ENCODE measurements at places on chromosomes 2 and 18.

GRCh38 chr2:118801151-118801550 is 46.3 kb downstream of the EN1 start:
- DNase-seq = no peak

- DNase-seq = no peak
These were observed 916 bp downstream of the TAF4B start for GRCh38 chr18:26227051-26227670.

DNA sequence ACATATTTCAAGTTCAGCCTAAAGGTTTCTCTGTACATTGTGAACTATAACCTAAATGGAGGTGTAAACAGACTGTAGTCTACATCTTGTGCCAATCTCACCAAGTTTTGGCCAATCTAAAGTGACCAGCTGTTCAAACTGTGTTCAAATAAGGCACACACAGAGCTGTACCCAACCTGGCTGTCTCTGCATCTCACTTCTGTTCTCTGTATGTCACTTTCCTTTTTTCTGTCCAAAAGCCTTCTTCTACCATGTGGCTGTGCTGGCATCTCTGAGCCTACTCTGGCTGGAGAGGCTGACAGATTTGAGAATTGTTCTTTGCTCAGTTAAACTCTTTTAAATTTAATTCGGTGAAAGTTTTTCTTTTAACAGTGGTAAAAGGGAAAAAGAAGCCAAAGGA is 817.9 kb downstream of the SOCS6 start:
- DNase-seq = no peak

GRCh38 chr2:52336951-52337350 is 1305.0 kb upstream of the NRXN1 start:
- DNase-seq = no peak

- no peak for DNase-seq
These were observed 71.1 kb upstream of the SESTD1 start for GRCh38 chr2:179335732-179336131.

- DNase-seq = no peak
These were observed 48.4 kb downstream of the PLEKHB2 start for GRCh38 chr2:131153529-131153928.

DNA sequence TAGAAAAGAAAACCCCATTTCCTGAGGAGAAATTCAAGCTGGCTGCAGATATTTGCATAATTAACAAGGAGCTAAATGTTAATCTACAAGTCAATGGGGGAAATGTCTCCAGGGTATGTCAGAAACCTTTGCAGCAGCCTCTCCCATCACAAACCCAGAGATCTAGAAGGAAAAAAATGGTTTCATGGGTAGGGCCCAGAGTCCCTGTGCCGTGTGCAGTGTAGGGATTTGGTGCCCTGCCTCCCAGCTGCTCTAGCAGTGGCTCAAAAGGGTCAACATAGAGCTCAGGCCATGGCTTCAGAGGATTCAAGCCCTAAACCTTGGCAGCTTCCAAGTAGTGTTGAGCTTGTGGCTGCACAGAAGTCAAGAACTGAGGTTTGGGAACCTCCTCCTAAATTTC is 290.2 kb upstream of the TMEFF2 start:
- DNase-seq = no peak

DNA sequence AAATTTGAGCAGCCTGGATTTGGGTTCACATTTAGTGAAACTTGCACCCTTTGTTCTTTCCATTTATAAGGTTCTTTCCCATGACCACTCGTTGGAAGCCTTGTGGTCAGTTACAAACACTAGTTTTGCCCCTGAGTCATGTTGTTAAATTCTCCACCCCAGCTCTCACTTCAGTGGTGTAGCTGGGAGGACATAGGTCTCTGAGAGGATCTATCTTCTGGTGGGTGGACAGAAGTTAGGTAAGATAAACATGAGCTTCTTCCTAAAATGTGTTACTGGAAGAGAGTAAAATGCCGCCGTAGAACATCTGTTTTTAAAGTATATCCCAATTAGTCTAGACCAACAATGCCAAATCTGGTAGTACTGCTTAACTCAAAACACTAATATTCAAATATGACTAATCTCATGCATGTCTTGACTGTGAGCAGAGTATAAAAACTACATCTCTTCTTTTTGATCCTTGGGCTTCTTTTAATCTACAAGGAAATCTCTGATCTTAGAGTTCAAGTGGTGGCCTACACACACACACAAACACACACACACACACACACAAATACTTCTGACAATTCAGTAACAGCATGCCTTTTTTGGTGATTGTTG is 162.6 kb upstream of the FN1 start:
- no peak for DNase-seq

GRCh38 chr2:230127195-230127594 is 58.5 kb upstream of the SLC16A14 start:
- no peak for DNase-seq

GRCh38 chr2:26317377-26318105 is 28.4 kb upstream of the SELENOI start:
- no peak for DNase-seq

GRCh38 chr2:178523596-178524134 is 43.4 kb downstream of the PLEKHA3 start:
- no peak for DNase-seq

DNA sequence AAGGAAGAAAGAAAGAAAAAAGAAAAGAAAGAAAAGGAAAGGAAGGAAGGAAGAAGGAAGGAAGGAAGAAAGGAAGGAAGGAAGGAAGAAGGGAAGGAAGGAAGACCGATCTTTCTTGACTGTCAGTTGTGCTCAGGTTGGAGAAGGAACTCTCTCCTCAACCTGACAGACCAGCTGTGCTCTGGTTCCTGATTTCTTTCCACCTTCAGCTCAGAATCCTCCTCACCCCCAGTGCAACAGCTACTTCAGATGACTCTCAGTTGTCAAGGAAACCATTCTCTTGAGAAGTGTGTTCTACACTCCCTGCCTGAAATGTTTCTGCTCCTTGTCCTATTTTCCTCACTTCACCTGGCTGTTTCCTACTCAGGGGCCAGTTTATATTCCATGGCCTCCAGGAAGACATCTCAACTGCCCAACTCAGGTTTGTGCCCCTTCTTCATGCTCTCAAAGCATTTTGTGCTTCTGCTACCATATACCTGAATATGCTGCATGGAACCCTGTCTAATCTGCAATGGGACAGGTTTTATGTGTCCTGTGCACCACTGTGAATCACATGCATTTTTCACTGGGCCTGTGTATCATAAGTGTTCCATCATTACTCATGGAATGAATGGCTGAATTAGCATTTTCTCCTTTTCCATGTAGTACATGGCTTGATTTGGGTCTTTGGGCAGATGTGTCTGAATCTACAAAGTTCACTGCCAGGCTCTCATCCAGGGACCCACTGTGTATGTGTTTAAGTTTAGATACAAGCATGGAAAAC is 32.8 kb upstream of the DOCK10 start:
- no peak for DNase-seq

DNA sequence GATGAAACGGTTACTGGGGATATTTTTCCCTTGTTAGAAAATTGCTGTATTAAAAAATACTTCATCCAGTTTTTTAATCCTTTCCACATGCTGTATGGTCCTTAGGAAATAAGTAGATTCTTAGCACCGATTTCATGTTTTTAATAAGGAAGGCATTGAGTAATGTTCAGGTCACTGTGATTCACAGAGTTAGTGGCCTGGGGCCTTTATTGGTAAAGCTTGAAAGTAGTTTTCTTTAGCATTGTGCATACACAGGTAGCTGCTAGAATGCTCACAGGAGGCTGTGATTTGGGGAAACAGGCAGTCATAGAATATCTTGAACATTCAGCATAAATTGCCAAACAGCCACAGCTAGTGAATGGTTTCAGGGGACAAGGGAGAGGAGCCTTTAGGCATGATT is 79.8 kb downstream of the XRCC5 start:
- no peak for DNase-seq

DNA sequence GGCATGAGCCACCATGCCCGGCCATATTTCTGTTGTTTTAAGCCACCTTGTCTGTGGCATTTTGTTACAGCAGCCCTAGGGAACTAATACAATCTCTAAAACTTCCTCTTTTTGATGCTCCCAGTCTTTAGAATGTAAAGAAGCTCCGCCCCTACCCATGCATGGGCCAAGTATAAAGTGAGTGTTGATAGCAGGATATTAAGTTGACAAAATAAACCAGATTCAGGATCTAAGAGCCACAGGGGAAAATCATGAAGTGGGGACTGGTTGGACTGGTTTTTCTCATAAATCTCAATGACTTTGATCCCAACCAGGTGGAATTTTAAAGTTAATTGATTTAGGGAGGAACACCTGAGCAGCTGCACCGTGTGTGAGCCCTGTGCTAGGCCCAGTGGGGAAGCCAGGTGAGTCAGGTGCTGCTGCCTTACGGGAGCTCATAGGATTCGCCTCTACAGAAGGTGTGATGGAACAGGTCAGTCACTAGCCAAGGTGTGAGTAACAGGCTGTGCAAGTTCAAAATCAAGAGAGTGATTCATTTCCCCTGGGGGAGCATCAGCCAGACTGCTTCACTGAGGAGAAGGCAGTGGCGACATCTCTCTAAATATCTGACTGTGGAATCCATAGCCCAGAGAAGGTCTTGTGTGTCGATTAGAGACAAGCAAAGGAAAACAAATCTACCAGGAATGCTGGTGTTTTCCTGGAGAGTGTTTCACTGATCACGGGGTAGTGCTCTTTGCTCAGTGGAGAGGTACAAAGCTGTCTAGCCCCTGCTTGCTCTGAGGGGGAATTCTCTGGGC is 63.0 kb upstream of the MSH2 start:
- DNase-seq = no peak

- no peak for DNase-seq
These were observed 11.7 kb downstream of the WDR7 start for GRCh38 chr18:56662902-56663301.

GRCh38 chr2:232142049-232142448 is 180.5 kb downstream of the DIS3L2 start:
- DNase-seq = no peak

GRCh38 chr2:47724221-47724981 is 58.5 kb upstream of the MSH6 start:
- no peak for DNase-seq

DNA sequence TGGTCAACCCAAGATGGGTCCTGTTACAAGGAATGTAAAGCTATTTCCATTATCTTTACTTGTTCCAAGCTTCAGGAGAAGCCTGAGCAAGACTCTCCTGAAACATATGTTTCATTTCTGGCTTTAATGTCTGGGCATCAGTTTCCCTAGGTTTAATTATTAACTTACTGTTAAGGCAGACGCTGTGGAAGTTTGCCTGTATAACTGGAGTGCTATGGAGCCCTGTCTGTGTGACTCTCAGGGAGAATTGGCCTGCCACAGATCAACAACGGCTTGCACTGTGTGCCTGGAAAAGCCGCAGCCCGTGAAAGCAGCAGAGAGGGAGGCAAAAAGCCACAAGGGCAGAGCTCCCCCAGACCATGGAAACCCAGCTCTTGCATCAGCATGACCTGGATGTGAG is 22.1 kb upstream of the LONRF2 start:
- DNase-seq = no peak

Data from esophagus squamous epithelium (tissue), 5 donors.